ENCODE measurements at places on chromosomes 1 and 21.

GRCh38 chr1:161817176-161817730 is 51.1 kb downstream of the ATF6 start:
- DNase-seq: no peak

GRCh38 chr1:159798893-159799292 is 3.3 kb upstream of the FCRL6 start:
- peak; percentile 75 for DNase-seq

DNA sequence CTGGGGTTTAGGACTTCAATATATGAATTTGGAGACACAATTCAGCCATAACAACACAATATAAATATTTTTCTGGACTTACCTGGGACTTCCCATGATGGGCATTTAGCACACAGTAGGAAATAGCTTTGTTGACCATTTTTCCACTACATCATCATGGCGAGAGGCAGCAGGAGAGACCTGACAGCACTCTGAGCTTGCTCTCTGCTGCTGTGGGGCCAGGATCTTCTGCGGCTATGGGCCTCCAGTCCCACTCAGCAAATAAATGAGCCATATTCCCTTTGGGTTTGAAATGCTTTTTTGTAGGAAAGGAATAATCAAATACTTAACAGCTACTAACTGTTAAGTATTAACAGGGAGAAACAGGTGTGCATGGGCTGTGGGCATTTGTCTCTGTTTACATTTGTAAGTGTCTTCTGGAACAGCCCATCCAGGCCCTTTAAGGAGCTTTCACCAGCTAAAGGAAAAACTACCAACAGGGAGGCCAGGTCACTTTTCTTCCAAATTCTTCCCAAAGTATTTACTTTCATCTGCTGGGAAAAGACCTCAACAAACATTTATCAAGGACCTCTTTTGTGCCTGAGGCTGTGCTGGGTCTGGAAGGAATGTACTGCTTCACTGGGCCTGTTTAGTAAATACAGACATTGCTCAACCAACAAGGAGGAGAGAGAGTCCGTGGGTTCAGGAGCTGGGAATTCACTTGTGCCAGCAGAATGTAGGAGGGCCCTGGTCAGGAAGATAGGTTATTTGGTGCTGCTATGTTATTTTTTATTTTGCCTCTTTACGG is 133.2 kb downstream of the LRIG2 start:
- DNase-seq: no peak

DNA sequence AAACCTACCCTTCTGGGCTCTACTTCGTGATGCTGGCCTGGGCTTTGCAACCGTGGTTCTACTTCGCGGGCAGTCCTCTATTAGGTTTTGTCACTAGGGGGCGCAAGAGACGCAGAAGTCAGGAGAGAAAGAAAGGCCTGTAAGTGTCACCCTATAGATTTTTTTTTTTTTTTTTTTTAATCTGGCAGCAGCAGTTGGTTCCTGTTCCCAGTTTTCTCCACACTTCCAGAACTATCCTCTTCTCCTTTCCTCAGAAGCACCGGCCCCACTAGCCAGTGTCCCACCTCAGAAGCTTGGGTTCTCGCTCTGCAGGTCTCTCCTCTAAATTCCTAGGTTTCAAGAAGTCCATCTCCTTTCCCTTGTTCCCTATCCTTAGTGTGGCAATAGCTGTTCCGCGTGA is 9.1 kb upstream of the LCE2D start:
- peak; percentile 69 for DNase-seq

DNA sequence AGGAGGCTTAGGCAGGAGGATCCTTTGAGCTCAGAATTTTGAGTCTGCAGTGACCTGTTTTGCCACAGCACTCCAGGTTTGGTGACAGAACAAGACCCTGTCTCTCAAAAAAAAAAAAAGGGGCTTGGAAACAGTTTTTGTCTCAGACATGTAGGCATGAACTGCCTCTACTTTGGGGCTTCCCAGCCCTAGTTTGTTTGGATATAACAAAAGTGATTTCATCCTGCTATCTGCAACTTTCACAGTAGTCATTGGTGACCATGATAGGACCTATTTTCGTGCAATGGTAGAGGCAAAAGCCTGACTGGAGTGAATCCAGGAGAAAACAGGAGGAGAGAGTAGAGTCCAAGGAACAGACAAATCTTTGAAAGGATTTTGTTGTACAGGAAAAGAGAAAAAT is 20.3 kb upstream of the EVI5 start:
- DNase-seq: no peak

DNA sequence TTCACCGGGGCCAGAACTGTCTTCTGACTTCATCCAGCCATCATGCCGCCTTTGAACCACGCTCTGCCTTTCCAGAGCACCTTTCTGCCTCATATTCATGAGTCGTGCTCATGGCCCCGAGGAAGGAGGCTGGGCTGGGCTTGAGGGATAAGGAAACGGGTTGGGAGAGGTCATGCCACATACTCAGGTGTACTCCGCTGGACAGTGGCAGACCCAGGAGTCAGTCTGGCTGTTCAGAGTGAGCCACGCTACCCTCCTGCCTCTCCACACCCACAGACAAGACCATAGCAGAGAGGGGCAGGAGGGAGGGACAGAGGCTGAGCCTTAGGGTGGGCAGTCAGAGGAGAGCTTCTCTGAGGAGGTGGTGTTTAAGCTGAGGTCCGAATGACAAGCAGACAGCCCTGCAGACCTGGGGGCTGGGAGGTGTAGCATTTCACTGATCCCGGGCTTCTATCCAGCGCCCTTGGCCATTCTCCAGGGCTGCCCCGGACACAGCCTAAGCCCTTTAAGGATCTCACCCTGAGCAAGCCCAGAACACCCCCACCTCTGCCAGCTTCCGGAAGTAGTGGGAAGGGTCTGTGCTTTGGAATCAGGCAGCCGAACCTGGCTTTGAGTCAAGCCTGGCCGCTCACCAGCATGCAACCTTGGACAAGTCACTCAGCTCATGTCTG is 102.3 kb downstream of the LACTBL1 start:
- DNase-seq: no peak

GRCh38 chr1:243621973-243622372 is 228.1 kb downstream of the AKT3 start:
- DNase-seq: no peak

GRCh38 chr1:41305576-41306363 is 55.5 kb upstream of the FOXO6 start:
- no peak for DNase-seq

DNA sequence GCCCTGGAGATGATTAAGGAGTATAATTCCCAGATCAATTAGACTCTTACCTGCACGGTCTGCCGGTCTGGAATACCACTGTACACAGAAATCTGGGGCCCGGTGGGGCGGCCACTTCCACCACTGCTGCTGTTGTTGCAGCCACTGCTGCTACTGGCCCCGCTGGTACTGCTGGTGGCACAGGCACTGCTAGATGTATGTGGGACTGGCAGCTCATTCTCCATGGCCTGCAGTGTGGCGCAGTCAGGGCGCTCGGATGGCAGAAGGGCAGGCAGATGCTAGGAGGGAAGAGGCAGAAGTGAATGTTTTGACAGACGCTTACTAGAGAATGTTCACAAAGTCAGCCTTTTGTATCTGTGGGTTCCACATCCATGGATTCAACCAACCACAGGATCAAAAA is 54.4 kb upstream of the A3GALT2 start:
- no peak for DNase-seq

GRCh38 chr1:220730486-220730885 is 17.6 kb upstream of the MTARC2 start:
- no peak for DNase-seq

DNA sequence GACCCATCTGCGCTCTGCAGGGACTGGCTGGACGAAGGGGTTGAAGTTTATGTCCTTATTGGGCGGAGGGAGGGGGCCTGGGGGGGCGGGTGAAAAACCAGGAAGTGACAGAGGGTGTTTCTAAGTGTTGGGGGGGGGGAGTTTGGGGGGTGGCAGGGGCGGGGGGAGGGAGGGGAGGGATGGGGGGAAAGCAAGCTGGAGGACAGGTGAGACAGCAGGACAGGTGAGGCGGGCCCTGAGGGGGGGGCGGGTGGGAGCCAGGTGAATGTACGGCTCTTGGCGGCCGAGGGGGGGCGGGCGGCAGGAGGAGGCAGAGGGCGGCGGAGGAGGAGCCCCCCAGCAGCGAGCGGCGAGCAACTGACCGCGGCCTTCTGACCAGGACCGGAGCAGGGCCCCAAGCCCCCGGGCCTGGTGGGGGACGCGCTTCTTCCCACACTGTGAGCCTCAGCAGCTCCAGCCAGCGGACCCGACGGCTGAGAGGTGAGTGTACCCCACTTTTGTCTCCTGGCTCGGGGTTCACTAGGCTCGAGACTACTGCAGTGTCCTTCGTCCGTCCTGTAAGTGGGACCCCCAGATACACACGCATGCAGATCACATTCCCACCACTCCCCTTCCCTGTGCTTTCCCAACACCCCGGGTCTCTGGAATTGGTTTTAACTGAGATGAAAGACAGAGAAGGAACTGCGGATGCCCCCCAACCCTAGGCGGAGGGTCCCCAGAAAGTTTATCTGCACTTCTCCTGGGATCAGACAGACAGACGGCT is at the start of gene ZBTB7B:
Gene ZBTB7B (plus strand): TSS at position 339 of the 763 bp plus-strand sequence. CDS start 11,859 bp downstream, outside the sequence.
- DNase-seq: no peak

GRCh38 chr1:44371206-44371605 is 16.1 kb upstream of the ERI3 start:
- no peak for DNase-seq

DNA sequence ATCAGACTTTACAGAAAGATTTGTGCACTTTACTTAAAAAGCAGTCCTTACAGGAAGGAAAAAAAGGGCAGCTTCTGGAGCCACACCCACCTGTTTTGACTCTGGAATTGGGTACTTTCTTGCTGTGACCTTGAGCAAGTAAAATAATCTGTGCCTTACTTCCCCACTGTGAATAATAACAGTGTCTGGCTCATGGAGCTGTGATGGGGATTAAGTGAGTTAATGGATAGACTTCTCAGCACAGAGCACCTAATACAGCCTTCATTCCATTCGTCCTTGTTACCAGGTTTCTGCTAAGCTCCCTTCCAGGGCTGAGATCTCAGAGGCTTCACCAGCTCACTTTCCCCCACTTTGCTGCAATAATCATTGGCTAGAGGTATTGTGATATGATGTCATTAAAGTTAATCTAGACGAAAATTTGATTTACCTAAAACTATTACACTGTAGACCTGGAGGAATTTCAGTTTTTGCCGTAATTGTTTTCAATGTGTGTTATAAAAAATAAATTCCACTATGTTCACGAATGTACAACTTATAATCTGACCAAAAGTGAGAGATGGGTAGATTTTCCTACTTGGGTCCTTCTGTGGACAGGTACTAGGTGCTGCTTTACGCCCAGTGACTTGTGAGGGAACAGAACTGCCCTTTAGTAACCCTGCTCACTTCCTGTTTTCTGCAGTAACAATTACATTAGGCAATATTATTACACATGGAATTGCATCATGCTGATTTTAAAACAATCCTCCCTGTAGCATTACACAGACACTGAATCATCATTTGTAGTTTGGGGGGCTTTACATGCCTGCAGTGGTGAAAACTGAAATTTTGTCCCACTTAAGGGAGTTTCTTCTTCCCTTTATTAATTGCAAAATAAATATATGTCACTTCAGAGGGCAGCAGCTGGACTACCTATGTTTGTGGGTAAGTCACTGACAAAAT is 19.7 kb upstream of the ABCG1 start:
- peak; percentile 95 for DNase-seq

DNA sequence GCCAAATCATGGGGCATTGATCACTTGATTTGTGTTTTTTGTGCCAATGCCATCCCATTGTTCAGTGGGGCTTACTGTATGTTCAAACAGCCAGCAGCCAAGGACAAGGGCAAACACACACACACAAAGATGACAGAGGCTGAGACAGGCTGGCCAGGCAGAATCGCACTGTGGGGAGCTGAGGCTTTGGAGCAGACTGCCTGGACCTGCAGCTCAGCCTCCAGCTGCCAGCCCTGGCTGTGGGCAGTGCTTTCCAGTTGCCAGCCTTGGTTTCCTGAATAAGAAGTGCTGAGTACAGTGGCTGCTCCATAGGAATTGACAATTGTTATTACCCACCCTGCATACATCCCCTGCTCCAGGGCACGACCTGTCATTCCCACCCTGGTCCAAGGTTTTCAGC is 16.9 kb upstream of the PCP4 start:
- no peak for DNase-seq

DNA sequence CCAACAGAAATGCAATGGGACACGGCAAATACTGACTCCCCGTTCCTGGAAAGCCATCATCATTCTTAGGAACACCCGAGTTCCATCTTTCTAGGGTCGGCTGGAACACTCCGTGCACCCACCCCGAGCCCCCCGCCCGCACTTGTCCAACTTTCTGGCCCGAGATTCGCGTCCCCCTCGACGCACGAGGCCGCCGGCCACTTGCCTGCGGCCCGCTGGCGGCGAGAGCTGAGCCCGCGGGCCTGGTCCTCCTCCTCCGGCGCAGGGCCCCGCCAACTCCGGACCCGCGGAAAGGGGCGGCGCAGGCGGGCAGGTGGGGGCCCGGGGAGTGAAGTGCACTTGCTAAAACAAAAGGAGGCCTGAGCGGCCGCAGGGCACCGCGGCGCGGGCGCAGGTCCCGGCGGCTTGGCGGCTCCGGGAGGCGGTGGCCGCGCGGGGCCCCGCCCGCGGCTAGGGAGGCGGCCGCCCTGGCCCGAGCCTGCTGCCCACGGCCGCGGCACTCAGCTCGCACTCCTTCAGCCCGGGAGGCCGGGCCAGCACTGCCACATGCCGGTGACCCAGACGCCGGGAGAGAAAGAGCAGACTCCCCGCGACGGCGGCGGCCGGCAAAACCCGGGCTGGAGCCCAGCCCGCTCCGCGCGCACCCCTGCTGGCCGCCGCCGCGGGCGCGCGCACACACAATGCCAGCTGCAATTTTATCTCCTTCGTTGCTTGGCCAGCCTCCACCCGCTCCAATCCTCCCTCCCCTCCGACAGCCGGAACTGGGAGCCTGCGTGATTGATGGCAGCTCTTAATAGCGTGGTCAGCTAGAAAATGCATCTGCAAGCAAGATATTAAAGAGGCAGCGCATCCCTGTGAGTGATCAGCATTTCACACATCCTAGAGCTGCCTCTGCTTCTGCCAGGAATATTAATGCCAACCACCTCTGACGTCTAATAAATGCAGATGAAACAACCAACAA is 114.3 kb downstream of the RERE start:
- peak; percentile 91 for DNase-seq

GRCh38 chr1:55456971-55457370 is 241.8 kb upstream of the USP24 start:
- no peak for DNase-seq

GRCh38 chr1:58465176-58465575 is 81.3 kb downstream of the OMA1 start:
- DNase-seq: no peak

GRCh38 chr1:1204998-1205768 is 1.2 kb downstream of the TNFRSF18 start:
- no peak for DNase-seq

- DNase-seq: no peak
These were observed 17.0 kb downstream of the C1orf198 start for GRCh38 chr1:230851291-230851691.

DNA sequence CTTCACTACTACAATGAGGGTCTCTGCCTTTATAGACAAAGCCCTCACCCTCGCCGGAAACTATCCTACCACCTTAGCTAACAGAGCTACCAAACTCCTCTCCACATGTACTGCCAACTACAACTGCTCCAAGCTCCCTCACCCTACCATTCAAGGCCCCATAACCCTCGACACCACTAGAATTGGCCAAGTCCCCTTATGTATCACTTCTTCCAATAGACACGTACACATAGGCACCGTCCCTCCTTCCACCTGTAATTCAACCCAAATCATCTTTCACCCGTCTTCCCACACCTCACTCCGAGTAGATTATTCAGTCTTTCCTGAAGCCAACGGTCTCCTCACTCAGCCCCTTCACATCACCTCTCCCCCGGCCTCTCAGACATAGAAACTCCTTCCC is 19.7 kb upstream of the CA6 start:
- DNase-seq: no peak

- peak; percentile 30 for DNase-seq
These were observed 11.5 kb downstream of the TRIM33 start for GRCh38 chr1:114499478-114499877.
